ENCODE measurements at places on chromosomes 7 and 10.
A peak's percentile ranks its signal among the peaks of the same experiment; 100 is the strongest.

- DNase-seq: no peak
These were observed 82.7 kb downstream of the CNOT4 start for GRCh38 chr7:135427166-135427565.

- DNase-seq: no peak
These were observed 18.1 kb downstream of the HACD1 start for GRCh38 chr10:17599089-17599488.

GRCh38 chr10:120989279-120989678 is 138.1 kb downstream of the WDR11 start:
- no peak for DNase-seq

- peak; percentile 55 for DNase-seq
These were observed 612 bp downstream of the SNX8 start for GRCh38 chr7:2313450-2314208.

- no peak for DNase-seq
These were observed 28.3 kb upstream of the RALA start for GRCh38 chr7:39594988-39595620.

DNA sequence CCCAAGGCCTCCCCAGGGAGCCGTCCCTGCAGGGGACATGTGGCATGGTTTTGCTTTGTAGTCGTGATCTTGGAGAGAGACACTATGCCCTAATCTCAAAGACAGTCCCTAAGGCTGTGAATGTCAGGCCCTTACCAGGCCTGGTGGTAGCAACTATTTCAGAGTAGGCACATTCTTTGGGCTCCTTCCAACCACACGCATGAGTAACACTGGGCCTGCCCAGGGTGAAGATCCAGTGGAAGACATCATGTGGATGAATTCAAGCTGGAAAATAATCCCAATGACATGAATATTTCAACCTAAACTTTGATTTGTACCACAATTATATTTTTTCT is 39.5 kb upstream of the INSIG1 start:
- no peak for DNase-seq

GRCh38 chr10:62072901-62073300 is 171.4 kb downstream of the ARID5B start:
- no peak for DNase-seq

All from right kidney (tissue), 9 donors.